ENCODE measurements at places on chromosomes 6 and 20. TPM values are rescaled to one million over a fixed set of nuclear protein-coding genes. Genes with fewer than 3 reads are reported as not detected.

SPATS1 gene
- total RNA-seq: not detected

ZGPAT gene
- 20.6 TPM for total RNA-seq

TAF4 gene
- 10.5 TPM for total RNA-seq

C6orf47 gene
- 25.5 TPM for total RNA-seq

RAB44 gene
- under 0.01 TPM for total RNA-seq

Data from placental pericyte (primary cell).